Mammary microvascular endothelial cell (primary cell): ENCODE measurements at places on chromosomes 4 and X. TPM values are rescaled to one million over a fixed set of nuclear protein-coding genes. Genes with fewer than 3 reads are reported as not detected.

The MAGEA2B gene
- total RNA-seq = not detected in 2 replicates

The CXCR3 gene
- total RNA-seq = not detected in 2 replicates

The PDE5A gene
- 0.98 and 1.1 TPM in 2 replicates for total RNA-seq

The GPR34 gene
- not detected in 2 replicates for total RNA-seq

The GAGE13 gene
- total RNA-seq = not detected in 2 replicates

The TMSB15A gene
- 7.7 and 8.9 TPM in 2 replicates for total RNA-seq

The SMR3B gene
- not detected in 2 replicates for total RNA-seq

The EDA2R gene
- 1.9 and 2.4 TPM in 2 replicates for total RNA-seq

The IGSF1 gene
- total RNA-seq = not detected in 2 replicates

The CXCL13 gene
- total RNA-seq = not detected in 2 replicates

The NLRP2B gene
- total RNA-seq = not detected in 2 replicates

The XKRX gene
- total RNA-seq = 0.69 and 0.73 TPM in 2 replicates

The ACE2 gene
- not detected in 2 replicates for total RNA-seq
